ENCODE measurements at places on chromosomes 3 and 15.

DNA sequence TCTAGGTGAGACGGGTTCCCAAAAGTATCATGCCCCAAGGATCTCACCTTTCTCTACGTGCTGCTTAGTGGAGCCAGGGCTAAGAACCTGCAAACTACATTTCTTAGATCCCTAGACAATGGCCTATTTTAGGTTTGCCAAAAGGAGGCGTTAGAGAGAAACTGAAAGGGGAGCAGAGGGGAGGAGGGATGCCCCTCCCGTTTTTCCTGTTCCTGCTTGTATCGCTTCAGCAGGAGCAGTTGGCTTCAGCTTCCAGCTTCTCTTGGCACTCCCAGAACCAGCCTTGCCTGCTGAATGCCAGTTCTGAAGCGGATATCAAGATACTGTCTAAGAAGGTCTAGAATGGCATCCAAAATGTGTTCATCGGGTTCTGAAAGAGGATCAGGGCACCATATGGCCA is 58.4 kb upstream of the ABHD17C start:
- DNase-seq, result no peak

DNA sequence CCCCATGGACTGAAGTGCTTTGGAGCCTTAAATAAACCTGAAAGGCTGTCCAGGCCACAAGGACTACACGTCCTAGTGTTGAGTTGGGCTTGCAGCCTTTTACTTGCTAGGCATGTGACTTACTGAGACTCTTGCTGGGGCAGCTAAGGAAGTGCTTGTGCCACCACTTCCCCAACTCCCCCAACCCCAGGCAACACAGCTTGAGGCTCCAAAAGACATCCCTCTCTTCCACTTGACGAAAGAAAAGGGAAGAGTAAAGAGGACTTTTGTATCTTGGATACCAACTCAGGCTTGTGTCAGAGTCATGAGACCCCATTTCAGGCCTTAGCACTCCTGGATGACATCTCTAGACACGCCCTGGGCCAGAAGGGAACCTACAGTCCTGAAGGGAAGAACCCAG is 109.8 kb downstream of the XRN1 start:
- no peak for DNase-seq

DNA sequence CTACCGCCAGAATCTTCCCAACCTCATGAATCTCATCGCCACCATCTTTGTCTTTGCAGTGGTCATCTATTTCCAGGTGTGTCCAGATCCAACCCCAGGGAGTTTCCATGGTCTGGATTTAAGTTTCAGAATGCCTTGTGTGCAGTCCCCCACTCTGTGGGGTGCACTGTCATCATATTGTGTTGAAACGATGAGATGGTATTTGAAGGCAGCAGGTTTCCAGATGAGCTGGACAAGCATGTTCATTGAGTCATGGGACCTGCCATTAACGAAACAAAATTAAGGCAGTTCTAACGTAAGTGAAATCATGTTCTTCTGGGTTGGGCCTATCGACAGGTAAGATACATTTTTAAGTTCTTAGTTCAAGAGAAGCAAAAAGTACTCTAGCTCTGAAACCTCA is 12.7 kb downstream of the SEC61A1 start:
- no peak for DNase-seq

- DNase-seq, result no peak
These were observed 819 bp downstream of the NEK4 start for GRCh38 chr3:52769786-52770455.

DNA sequence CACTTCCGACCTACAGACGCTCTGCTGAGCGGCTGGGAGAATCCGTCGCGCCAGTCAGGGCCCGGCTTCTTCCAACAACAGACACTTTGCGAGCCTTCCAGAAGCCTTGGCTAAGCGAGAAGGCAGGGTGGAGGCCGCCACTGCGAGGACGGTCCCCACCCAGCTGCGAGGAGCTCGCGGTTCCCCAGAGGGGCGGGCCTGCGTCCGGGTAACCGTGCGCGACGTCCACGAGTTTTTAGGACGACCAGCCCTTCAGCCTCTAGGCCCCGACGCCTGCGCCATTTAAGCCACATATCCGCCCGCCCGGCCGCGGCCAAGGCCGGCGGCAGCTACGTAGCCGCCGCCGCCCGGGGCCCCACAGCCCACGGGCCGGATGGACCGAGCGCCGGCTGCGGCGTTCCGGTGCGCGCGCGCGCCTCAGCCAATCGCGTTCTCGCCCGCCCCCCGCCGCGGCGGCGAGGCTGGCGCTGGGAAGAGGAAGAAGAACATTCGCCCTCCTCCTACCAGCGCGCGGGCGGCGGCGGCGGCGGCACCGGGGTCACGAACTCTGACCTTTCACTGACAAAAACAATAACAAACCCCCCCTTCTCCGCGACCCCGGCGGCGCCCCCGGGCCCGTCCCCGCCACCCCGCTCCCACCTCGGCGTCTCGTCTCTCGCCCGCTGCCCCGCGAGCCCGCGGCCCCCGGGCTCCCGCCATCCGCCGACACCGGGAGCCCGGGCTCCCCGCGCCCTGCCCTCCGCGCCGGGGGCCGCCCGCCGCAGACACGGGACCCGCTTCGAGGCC is at the start of gene NR2C2:
TSS of gene NR2C2 (plus strand) at position 484 of the 786 bp plus-strand sequence. CDS start 56,332 bp downstream, outside the sequence.
- peak; percentile 79 for DNase-seq

DNA sequence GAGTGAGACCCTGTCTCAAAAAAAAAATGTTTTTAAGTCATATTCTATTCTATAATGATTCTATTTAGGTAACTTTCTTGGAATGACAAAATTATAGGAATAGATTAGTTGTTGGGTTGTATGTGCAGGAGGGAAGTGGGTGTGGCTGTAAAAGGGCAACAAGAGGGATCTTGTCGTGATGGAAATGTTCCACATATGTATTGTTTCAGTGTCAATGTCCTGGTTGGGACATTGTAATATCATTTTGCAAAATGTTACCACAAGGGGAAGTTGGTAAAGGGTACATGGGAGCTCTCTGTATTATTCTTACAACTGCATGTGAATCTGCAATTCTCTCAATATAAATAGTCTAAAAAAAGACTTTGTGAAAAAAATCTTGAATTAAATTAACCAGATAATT is 14.3 kb upstream of the ABHD5 start:
- DNase-seq, result no peak

- no peak for DNase-seq
These were observed 2.9 kb downstream of the TLR9 start for GRCh38 chr3:52222319-52223221.

- DNase-seq, result no peak
These were observed 16.2 kb upstream of the DENND6A start for GRCh38 chr3:57709031-57709430.

DNA sequence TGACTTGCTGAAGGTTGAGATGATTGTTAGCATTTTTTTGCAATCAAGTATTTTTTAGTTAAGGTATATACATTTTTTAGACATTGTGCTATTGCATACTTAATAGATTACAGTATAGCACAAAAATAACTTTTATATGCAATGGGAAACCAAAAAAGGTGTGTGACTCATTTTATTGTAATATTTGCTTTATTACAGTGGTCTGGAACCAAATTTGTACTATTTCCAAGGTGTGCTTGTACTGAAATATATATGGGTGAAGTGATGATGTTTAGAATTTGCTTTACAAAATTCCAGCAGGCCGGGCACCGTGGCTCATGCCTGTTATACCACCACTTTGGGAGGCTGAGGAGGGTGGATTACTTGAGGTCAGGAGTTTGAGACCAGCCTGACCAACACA is 29.1 kb upstream of the TBC1D23 start:
- no peak for DNase-seq

GRCh38 chr3:73010158-73010557 is 13.5 kb downstream of the PPP4R2 start:
- no peak for DNase-seq

GRCh38 chr15:79641841-79642240 is 209.7 kb downstream of the MINAR1 start:
- DNase-seq, result no peak

DNA sequence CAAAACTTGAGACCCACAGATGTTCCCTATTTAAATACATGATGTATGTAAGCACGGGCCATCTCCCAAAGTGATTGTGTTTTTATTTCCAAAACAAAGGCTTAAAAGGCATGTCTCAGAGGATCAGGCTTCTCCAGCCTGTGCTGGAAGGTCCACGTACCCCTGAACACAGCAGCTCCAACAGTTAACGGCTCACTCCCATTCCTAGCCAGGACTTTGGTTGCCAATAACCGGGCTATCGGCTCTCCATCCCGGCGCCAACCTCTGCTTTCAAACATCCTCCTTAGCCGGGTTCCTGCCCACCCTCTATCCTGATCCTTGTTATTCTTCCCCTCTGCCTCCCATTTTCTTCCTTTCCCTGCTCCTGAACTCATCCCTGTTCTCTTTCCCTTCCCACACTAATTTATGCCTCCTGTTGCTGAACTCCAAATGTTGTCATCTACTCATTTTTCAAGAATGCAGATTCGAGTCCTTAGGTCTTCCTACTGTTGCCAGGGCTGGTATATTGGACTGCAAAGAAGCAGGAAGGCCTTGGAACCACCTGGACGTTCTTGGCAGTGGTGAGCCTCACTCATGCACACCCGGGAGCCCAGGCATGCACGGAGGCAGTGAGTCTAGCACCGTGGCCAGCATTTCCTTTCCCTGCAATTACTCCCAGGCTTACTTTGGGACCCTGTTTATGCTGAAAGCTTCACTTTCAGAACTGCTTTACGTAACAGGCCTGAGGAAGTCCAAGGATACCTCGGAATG is 128.4 kb upstream of the RAD18 start:
- no peak for DNase-seq

GRCh38 chr3:11438646-11439045 is 166.4 kb downstream of the ATG7 start:
- no peak for DNase-seq

- no peak for DNase-seq
These were observed 129.1 kb downstream of the SHQ1 start for GRCh38 chr3:72719137-72719536.

- no peak for DNase-seq
These were observed 16.7 kb upstream of the WNT7A start for GRCh38 chr3:13896473-13897154.

- DNase-seq, result no peak
These were observed 271.0 kb downstream of the EDEM1 start for GRCh38 chr3:5458526-5458925.

DNA sequence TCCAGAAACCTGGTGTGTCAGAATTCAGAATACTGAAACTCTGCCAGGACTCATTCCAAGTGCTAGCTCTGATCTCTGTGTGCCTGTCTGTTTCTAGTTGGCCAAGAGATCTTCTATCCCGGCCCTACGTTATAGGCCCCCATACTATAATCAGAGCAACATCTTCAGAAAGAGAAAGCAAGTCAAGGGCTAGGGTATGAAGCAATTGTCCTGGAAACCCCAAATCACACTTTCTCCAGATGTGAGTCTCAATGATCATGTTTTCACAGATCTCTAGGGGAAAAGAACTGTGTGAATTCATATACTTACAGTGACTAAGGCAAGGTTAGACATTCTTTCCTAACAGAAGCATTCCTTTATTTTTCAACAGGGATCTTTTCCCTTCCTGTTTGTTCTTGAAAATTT is 309.7 kb downstream of the SLC9A9 start:
- DNase-seq, result no peak

GRCh38 chr3:116020989-116021388 is 397.7 kb downstream of the GAP43 start:
- DNase-seq, result no peak

GRCh38 chr3:193942516-193943055 is 193.4 kb upstream of the HES1 start:
- DNase-seq, result no peak

- DNase-seq, result no peak
These were observed 241.6 kb upstream of the AZI2 start for GRCh38 chr3:28590216-28590615.

DNA sequence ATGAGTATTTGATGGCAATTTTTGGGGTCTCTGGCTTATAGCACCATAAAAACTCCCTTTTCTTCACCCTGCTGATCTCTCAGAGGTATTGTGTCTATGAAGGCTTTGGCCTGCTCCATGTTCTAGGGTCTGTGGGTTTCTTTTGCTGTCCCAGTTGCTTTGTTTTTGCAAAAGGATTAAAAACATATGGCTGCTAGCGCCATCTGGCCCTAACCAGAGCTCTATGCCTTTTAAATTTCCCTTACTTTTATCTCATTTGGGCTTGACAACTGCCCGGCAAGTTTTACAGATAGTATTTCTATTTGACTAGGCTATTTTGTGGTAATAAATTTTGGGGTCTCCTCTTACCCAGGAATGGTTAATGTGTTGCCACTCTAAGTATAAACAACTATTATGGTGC is 6.4 kb upstream of the GHRL start:
- no peak for DNase-seq

DNA sequence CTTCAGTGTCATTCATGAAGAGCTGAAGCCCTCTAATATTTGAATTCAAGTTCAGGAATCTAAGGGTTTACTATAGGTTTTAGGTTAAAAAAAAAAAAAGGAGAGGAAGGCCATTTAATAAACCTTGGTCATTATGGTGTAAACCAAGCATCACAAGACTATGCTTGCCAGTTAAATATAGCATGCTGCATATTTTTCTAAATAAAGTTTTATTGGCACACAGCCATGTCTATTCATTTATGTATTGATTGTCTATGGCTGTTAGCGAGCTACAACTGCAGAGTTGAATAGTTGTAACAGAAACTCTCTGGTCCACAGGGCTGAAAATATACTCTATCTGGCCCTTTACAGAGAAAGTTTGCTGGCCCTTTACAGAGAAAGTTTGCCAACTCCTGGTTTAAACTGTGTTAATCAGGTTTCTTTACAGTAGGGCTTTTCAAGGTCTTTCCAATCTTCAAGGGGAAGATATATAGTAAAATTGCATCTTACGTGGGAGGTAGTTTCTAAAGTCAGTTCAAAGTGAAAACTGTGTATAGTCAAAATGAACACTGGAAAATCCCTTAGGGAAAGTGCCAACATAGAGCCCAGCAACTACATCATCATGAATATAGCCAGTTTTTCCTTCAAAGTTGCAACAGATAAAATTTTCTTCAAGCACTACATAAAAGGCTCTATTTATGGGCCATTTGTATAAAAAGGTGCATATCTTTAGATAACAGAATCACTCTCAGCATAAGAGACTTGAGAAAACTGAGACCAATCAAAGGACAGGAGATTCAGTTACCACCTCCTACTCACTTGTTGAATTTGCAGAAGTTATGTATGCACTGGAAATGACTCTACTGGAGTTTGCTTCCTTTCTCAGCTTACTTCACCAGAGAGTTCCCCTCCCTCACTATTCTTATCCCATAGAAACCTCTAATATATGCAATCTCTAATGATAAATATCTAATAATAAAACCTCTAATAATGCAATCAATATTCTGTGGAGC is 49.7 kb upstream of the FRMD4B start:
- DNase-seq, result no peak

- DNase-seq, result no peak
These were observed 71.2 kb upstream of the WNT5A start for GRCh38 chr3:55558316-55558715.

GRCh38 chr3:16589867-16590624 is 15.2 kb downstream of the DAZL start:
- DNase-seq, result no peak

- DNase-seq, result no peak
These were observed 8.6 kb downstream of the RHCG start for GRCh38 chr15:89487791-89488190.

DNA sequence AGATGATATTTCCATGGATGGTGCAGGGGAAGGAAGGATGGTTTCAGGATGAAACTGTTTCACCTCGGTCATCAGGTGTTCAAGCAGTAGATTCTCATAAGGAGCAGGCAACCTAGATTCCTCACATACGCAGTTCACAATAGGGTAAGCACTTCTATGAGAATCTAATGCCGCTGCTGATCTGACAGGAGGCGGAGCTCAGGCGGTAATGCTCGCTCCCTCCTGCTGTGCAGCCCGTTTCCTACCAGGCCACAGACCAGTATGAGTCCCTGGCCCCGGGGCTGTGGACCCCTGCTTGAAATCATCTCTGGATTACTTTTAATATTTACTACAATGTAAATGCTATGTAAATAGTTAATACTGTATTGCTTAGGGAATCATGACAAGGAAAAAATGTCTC is 241.8 kb downstream of the ROBO2 start:
- DNase-seq, result no peak

GRCh38 chr3:37444696-37445095 is 270.3 kb upstream of the LRRFIP2 start:
- no peak for DNase-seq

Data from H54 (cell line).